ELF-1 (cell line): ENCODE measurements at places on chromosomes 12 and 14.

DNA sequence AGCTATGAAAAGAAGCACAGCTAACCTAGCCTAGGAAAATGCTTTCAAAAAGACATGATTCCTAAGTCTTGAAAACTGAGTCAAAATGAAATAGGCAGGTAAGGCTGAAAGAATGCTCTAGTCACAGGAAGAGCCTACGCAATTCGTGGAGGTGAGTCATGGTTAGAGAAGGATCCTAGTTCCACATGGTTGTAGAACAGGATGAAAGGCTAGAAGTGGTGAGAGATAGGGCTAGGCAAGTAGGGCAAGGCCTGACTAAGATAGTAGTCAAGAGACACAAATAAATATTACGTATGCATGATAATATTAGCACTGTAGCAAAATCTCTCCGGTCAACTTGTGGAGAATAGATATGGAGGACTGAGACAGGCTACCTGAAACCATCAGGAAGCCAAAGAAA is 47.2 kb downstream of the PLCZ1 start:
- DNase-seq = no peak

GRCh38 chr12:22201101-22201500 is 133.4 kb downstream of the ST8SIA1 start:
- DNase-seq = no peak

- no peak for DNase-seq
Observed at GRCh38 chr14:58160561-58160960, 8.5 kb upstream of the ARMH4 start.

- DNase-seq = no peak
Observed at GRCh38 chr12:129964300-129964699, 60.5 kb upstream of the TMEM132D start.

DNA sequence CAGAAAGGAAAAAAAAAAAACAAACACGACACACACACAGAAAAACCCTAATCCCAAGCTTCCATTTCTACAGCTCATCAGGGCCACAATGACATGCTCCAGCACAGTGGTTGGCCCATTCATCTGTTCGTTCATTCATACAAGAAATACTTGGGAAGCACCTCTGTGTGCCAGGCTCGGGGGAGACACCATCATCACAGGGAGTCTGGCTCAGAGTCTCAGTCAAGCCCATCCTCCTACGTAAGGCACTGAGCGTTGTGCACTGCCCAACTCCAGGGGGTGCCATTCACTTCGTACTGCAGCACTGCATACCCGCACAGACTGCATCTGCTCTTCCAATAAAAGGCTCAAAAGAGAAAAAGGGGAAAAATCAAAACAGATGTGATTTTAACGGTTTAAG is 15.3 kb downstream of the VPS37B start:
- no peak for DNase-seq

DNA sequence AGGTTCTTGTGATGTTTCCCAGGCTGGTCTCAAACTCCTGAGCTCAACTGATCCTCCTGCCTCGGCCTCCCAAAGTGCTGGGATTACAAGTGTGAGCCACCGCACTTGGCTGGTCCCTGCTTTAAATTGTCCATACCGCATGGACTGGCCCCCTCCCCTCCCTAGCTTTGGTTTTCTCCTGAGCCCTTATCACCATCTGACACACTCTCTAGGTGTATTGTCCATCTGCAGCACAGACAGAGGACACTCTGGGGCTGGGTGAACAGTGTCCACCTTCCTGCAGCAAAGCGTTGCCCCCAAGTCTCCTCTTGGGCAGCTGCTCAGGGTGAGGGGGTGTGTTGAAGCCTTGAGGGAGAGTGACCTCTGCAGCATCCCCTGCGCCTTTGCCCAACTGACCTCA is 36.0 kb upstream of the DLK1 start:
- no peak for DNase-seq

GRCh38 chr12:32895688-32896431 is 717 bp downstream of the PKP2 start:
- DNase-seq = no peak

DNA sequence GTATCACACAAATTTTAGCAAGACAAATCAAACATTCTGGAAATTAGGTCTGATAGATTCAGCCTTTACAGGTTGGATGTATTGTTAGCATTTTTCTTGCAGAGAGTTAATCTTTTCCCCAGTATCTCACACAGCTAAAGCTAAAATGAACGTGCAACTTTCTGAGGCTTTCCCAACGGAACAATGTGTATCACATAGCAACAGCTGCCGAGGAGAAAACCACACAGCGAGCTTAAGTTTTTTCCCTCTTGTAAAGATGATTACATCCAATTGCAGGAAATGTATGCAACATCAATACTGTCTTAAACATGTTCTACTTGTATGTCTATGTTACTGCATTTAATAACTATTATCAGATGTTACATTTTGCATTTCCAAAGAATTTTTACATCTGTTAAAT is 182.2 kb downstream of the CCDC59 start:
- DNase-seq = no peak

- no peak for DNase-seq
Observed at GRCh38 chr12:83092129-83092528, 405.4 kb downstream of the TMTC2 start.

DNA sequence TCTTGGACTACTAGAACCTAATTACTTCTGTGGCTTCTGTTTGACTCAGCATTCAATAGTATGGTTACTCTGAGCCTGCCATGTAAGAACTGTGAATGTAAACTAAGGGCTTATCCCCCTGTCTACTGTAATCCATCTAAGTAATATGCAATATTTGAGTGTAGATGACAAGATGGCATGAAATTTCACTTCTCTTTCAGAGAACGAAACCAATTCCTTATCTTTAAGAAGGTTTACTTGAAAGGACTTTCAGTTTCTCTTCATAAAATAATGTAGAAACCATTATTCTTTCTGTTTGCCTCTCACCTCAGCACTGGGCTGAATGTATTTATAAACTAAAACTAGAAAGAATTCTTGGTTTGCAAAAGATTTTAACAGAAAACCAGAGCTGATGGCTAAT is 60.4 kb upstream of the ARID2 start:
- no peak for DNase-seq

DNA sequence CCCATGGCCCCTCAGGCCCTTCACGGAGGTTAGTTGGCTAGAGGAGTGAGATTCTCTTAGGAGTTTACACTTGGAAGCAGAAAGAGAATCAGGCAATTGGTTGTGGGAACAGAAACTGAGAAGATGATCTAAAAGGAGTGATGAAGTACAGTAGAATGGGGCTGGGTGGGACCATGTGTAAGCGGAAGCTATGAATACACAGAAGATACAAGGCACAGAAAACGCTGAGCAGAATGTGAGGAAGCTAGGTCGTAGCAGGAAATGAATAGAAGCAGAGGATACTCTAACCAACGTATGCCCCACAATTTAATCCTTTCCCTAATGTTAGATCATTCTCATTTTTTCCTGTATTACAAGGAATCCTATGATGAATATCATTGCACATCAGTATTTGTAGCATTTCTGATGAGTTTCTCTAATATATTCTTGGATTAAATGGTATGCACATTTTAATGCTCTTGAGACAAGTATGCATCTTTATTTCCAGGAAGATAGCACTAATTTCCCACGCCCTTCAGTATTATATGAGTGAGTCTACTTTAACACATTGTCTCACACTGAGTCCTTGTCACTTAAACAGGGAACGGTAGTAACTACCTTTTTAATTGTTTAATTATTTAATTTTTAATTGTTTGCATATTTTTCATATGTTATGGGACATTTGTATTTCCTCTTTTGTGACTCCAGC is 273.2 kb downstream of the APAF1 start:
- no peak for DNase-seq

DNA sequence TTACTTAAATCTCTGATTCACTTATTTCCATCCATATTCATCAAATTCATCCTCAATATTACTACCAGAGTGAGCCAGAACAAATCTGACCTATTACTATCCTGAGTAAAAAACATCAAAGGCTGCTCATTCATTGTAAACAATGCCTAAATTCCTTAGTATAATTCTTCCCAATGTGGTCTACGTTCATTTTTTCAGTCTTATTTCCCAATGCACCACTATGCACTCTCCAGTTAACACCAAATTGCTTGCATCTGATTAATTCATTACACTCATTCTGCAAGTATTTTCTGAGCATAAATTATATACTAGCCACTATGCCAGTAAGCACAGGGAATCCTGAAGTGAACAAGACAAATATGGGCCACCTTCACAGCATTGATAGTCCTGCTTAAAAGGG is 110.0 kb downstream of the EPS8 start:
- DNase-seq = no peak

- peak; percentile 31 for DNase-seq
Observed at GRCh38 chr14:103519837-103520212, 2.8 kb downstream of the CKB start.

- DNase-seq = no peak
Observed at GRCh38 chr12:122996188-122996601, 15.7 kb downstream of the ARL6IP4 start.

GRCh38 chr14:41130274-41130673 is 476.4 kb upstream of the LRFN5 start:
- DNase-seq = no peak

DNA sequence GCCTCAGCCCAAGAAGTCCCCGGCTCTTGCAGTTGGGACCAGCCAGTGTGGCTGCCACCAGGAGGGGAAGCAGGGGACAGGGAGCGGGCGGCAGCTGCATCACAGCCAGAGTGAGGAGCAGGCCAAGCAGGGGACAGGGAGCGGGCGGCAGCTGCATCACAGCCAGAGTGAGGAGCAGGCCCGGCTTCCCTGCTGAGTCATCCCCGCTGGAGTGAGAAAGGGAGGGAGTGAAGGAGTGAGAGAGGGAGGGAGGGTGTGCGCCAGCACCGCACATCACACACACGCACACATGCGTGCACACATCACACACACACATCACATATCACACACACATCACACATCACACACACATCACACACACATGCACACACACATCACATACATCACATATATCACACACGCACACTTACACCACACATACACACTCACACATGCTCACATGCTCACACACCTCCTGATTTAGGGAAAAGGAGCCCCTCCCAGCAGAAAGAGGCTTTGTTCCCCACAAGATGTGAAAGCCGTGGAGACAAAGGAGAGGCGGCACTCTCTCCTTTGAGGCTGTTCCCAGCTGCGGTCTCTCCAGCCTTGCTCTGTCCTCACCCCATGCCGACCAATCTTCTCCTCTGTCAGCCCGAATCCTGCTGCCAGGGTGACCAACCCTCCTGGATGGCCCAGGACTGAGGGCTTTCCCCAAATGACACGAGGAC is 16.7 kb upstream of the ZDHHC22 start:
- peak; percentile 76 for DNase-seq

DNA sequence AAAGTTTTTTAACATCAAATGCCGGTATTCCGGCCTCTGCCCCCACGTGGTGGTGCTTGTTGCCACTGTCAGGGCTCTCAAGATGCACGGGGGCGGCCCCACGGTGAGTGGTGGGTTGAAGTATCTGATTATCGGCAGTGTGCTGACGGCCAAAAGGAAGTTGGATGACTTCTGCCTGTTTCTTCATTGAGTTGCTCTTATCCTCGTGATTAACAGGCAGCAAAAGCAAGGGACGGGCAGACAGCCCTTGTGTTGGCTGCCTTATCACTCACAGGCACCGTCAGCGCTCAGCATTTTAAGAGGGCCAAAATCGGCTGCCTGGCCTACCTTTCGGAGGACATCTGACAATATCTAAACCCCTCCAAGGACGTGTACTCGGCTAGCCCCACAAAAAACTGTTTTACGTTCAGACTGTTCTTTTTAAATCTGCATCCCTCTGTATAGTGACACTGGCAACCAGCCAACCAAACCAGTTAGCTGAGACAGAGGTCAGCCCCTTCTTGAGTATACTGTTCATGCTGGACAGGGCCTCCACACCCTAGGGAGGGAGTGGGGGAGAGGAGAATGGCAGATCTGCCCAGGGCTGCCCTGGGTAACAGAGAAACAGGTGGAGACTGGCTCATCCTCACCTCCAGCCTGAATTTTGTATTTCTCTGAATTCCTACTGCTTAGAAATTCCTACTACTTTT is 22.9 kb upstream of the AKAP5 start:
- DNase-seq = no peak

GRCh38 chr14:31690056-31690455 is 128.9 kb downstream of the NUBPL start:
- no peak for DNase-seq

GRCh38 chr12:28145216-28145615 is 45.0 kb upstream of the CCDC91 start:
- no peak for DNase-seq

DNA sequence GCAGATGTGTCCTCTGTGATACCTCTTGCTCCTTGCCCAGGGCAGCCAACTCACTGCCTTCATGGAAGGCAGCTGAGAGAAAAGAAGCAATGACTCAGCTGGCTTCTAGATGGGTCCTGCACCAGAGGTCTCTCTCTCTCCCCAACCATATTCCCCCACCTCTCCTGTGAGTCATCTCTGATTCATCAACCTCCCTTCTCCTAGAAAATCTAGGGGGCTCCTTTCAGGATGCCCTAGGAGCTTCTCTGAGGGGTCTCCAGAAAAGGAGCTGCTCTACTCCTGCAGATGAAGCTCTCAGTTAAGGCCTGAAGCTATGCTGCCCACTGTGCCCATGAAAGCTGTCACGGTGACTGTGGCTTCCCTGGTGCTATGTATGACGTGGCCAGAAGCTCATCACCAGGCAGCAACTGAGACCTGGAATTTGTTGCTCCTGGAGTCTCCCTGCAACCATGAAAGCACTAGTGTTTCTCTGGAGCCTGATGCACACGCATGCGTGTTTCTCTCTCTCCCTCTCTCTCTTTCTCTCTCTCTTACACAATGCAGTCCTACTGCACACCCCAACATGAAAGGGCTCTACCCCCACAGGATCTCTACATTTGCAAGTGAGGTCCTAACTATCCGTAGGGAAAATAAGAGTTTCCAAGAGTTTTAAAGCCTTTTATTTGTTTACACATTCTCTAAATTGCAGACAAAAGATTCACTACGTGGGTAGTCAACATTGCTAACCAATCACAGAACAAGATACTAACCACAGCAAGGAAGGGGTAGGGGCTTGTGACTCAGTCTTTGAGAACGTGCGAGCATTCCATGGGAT is 285.3 kb downstream of the DPF3 start:
- DNase-seq = peak; percentile 35

- DNase-seq = no peak
Observed at GRCh38 chr12:47863467-47863866, 41.3 kb downstream of the VDR start.

GRCh38 chr12:132228476-132229192 is 84.4 kb downstream of the NOC4L start:
- no peak for DNase-seq

DNA sequence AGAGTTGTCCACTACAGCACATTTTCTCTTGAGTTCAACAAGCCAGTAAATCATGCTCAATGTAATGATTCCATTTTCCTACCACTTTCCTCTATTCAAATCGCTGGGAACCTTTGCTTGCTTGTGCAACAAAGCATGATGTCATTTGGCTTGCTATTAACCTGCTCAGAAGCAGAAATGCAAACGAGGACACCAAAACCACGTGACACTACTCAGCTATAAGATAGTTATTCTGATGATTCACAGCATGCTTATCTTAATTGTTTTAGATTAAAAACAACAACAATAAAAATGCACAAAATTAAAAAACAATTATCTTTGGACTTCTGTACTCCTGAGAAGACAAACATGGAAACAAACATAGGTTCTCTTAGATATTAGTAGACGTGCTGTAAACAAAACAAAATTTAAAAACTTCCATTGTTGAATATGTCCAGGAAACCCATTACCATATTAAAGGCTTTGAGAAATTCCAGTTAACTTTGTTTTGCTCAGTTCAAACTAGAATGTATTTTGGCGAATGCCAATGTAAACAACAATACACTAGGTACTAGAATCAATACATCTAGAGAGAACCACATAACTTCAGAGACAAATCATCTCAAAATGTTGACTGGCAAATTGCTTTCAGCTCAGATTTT is 77.5 kb upstream of the KRAS start:
- DNase-seq = no peak
